ENCODE measurements at places on chromosomes 13 and 19. TPM values are rescaled to one million over a fixed set of nuclear protein-coding genes. Genes with fewer than 3 reads are reported as not detected.

Gene CGB1
- total RNA-seq, result not detected

- DNase-seq, result no peak
These were observed 298.6 kb downstream of the ZNF536 start for GRCh38 chr19:30670562-30671366.

Gene DENND1C
- total RNA-seq, result not detected

Gene ANO8
- 15.4 TPM for total RNA-seq

Measured in PC-3 (cell line).